Vagina (tissue), 2 donors: ENCODE measurements at places on chromosomes 6 and 20.

DNA sequence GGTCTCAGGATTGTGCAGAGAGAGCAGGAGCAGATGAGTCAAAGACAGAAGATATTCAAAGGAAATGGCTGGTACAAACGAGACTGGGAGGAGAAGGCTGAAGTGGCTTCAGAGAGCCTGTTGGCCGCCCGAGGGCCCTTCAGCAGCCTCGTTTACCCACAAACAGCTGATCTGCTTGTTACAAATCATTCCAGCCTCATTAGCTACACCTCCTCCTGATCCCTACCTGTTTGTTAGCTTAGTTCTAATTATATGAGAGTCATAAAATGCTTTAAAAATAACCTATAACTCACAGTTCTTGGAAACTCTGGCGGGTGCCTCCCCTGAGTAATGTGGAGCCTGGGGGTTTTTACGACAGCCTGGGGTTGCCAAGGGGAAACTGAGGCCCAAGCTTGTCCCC, 12.6 kb downstream of the GLP1R start:
- no peaks in the 10 kb centered on the region for H3K4me1 ChIP-seq
- no peak for DNase-seq
- H3K27me3 ChIP-seq = no peaks in the 10 kb centered on the region
- no peaks in the 10 kb centered on the region for H3K36me3 ChIP-seq

DNA sequence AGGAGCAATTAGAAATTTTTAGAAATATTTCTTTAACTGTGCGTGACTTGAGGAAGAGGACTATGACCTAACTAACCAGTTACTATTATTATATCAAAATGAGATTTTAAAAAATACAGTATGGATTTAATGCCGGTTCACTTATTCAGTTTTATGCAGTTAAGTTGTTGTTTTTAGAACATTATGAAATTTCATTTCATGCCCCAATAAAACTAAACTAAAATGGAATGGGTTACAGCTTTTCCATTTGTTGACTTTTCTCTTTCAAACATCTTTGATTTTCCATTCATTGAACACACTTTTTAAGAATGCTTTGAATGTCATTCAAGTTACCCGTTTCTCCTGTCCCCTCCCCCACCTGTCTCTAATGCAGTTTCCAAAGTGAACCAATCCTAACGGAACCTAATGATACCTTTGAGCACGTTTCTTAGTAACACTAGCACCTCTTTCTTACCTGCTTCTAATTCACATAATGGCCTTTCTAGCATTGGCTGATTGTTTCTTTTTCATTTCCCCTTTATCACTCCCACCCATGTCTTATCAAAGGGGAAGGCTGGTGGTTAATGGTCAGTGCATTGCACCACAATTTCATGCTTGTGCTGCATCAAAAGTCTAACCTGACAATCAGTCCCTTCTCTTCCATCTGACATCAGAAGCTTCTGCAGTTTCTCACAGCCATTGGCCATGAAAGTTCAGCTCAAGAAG, 262.2 kb upstream of the TAB2 start:
- no peaks in the 10 kb centered on the region for H3K36me3 ChIP-seq
- no peak overlapping the region for H3K4me3 ChIP-seq
- H3K4me1 ChIP-seq = peaks cover 4% of the 10 kb centered on the region
- no peak overlapping the region for H3K27ac ChIP-seq
- no peak for DNase-seq

DNA sequence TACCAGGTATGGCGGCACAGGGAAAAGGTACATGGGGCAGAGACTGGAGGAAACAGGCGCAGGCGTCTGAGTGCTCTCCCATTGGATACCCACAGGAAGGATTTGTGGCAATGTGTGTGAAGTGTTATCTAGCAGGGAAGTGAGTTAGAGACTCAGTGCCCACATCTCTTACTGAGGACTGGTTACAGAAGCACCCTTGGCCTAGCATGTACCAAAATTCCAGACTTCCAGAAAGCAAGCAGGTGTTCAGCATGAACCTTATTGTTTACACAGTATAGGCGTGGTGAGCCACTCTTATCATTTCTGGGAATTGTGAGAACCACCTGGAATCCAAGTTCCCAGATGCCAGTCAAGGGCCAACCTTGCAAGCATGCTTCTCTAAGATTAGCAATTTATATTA, 14.2 kb downstream of the MANBAL start:
- no peaks in the 10 kb centered on the region for H3K27me3 ChIP-seq
- peaks cover 20% of the 10 kb centered on the region for H3K4me1 ChIP-seq
- DNase-seq = no peak
- no peak overlapping the region for H3K27ac ChIP-seq
- peaks cover 19% of the 10 kb centered on the region for H3K36me3 ChIP-seq

DNA sequence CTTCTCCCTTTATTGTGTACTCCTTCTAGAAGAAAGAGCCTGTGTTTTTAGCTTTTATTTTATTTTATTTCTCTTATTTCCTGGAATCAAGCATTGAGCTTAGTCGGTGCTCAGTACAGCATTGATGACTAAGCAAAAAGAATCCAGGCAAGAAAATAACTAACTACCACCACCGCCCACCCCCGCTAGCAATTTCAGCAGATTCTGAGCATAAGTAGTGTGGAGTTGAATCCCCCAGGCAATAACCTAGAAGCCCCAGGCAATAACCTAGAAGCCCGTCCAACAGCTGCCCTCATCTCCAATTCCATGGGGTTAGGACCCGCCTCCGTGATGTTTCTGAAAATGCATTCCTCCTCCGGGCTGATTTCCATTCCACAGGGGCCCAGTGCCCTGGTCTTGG, 258.0 kb upstream of the TAB2 start:
- H3K36me3 ChIP-seq = no peaks in the 10 kb centered on the region
- H3K27ac ChIP-seq = no peak overlapping the region
- H3K4me1 ChIP-seq = peaks cover 15% of the 10 kb centered on the region
- DNase-seq = no peak
- no peaks in the 10 kb centered on the region for H3K27me3 ChIP-seq
